ENCODE measurements at places on chromosomes 13 and 19. TPM values are rescaled to one million over a fixed set of nuclear protein-coding genes. Genes with fewer than 3 reads are reported as not detected.
A peak's percentile ranks its signal among the peaks of the same experiment; 100 is the strongest.

BBC3 gene
- polyA plus RNA-seq: 5.0 TPM

CEACAM3 gene
- not detected for polyA plus RNA-seq

SIAH3 gene
- 0.15 TPM for polyA plus RNA-seq

DNA sequence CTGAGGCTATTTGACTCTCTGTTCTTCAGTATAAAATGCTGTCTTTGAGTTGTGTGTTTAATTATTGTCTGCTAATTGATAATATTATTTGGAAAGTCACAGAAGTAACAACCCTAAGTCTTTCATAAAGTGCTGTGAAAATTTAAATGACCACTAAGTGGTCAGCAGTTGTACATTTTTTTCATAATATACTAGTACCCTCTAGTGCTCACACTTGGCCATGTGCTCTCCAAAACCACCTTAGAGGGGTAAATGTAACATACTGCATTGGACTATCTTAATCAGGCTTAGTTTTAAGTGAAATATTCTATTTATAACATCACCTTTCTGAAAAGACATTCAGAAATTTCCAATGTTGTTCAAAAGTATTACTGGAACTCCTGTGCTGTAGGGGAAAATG is 745.3 kb downstream of the GPC5 start:
- DNase-seq: peak; percentile 7

GRCh38 chr13:75452564-75452963 is 29.4 kb downstream of the TBC1D4 start:
- DNase-seq: no peak

GRCh38 chr13:98972627-98973026 is 5.2 kb downstream of the DOCK9 start:
- no peak for DNase-seq

- DNase-seq: peak; percentile 28
Observed at GRCh38 chr19:13718733-13719132, 45.6 kb upstream of the MRI1 start.

GRCh38 chr13:101434486-101434885 is 18.0 kb upstream of the ITGBL1 start:
- DNase-seq: no peak

- DNase-seq: no peak
Observed at GRCh38 chr19:49423985-49424303, 703 bp upstream of the PTH2 start.

DNA sequence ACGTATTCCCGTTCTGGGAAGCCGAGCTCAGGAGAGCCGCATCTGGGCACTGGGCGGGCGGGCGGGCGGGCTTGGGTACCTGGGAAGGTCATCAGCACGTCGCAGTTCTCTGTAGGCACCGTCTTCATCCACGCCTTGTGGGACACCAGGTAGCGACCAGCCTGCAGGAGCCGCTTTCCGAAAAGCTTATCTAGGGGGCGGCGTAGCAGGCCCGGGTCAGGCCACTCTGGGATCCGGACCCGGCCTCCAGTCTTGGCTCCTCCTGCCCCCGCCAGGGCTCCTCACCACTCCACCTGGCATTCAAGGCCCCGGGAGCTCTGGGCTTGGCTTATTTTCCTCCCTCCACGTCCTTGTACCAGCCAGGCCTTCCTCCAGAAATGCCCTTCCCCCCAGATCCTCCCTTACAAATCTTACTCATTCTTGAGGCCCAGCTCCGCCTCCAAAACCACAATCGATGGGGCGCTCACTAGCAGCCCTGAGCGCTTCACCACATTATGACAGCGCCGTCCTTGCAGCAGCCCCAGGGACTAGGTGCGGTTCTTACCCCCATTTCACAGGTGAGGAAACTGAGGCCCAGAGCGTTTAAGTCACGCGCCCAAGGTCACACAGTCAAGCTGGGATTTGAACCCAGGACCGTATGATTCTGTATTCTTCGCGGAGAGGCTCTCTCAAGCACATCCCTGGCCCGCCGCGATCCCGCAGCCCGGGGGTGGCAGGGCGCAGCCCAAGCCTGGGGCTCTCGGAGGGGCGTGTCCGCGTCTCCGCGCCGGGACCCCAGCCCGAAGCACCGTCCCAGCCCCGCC is 843 bp downstream of the ANO8 start:
- DNase-seq: no peak

- DNase-seq: no peak
Observed at GRCh38 chr13:70408865-70409264, 300.6 kb upstream of the KLHL1 start.

Measured in hindlimb muscle (tissue), 1 donor.